ENCODE measurements at places on chromosomes 5 and 9. TPM values are rescaled to one million over a fixed set of nuclear protein-coding genes. Genes with fewer than 3 reads are reported as not detected.

DNA sequence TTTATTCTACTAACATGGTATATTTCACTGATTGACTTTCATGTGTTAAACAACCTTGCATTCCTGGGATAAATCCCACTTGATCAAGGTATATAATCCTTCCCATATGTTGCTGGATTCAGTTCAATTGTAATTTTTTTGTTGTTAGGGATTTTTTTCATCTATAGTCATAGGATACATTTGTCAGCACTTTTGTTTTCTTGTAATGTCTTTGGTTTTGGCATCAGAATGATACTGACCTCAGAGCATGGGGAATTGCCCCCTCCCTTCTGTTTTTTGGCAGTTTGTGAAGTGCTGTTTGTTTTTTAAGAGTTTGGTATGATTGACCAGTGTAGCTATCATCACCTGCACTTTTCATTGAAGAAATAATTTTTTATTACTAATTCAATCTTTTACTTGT lies 176.8 kb upstream of the RASEF start:
- no peak for DNase-seq
- H3K27ac ChIP-seq: no peak overlapping the region
- H3K36me3 ChIP-seq: no peaks in the 10 kb centered on the region
- no peaks in the 10 kb centered on the region for H3K27me3 ChIP-seq
- H3K4me3 ChIP-seq: no peak overlapping the region
- H3K4me1 ChIP-seq: no peaks in the 10 kb centered on the region

DNA sequence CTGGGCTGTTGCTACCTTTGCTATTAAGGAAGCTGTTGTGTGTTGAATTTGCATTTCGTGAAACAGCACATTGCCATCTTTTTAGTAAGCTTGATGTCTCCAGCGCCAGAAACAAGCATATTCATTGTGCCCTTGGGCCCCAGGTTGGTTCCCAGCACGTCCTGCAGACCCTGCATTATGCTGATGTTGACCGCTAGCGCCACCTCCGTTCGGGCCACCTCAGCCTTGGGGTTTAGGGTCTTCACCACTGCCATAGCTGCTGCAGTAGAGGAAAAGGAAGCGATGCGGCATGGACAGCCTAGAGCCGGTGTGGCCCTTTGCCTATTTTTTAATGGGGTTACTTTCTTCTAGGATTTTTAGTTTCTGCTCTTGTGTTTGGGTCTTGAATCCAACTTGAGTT lies 23.8 kb upstream of the OTULIN start:
- no peak overlapping the region for H3K27ac ChIP-seq
- H3K4me1 ChIP-seq: no peaks in the 10 kb centered on the region
- peaks cover 39% of the 10 kb centered on the region for H3K27me3 ChIP-seq
- no peak overlapping the region for H3K4me3 ChIP-seq
- no peak for DNase-seq

Gene SPATA31A5
- not detected for total RNA-seq

- H3K27me3 ChIP-seq: peaks cover 20% of the 10 kb centered on the region
- H3K4me3 ChIP-seq: peak overlapping the region; percentile 81
- H3K27ac ChIP-seq: no peak overlapping the region
These were observed 1.1 kb upstream of the FAM78A start for GRCh38 chr9:131277287-131277909.

Data from GM23248 (cell line).